ENCODE measurements at places on chromosomes 12 and 14.

- no peak for DNase-seq
These were observed 6.5 kb downstream of the JDP2 start for GRCh38 chr14:75434138-75434889.

GRCh38 chr14:90639641-90640040 lies 176.6 kb downstream of the TTC7B start:
- DNase-seq, result no peak

GRCh38 chr14:43285575-43285974 lies 1221.5 kb downstream of the FSCB start:
- no peak for DNase-seq

- DNase-seq, result no peak
These were observed 308.7 kb downstream of the ATP23 start for GRCh38 chr12:58250077-58250476.

DNA sequence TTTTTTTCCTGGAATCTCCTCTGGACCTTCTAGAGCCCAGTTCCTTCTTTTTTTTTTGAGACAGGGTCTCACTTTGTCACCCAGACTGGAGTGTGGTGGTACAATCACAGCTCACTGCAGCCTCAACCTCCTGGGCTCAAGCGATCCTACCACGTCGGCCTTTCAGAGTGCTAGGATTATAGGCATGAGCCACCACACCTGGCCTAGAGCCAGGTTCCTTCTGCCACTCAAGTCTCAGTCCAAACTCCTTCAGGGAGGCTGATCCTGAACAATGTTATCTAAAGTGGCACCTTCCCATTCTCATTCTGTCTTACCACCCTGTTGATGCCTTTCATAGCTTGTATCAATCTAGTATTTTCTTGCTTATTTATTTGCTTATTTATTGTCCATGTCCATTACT lies 22.3 kb upstream of the ELK3 start:
- no peak for DNase-seq
